ENCODE measurements at places on chromosomes 7 and 10.

- no peak for DNase-seq
Measured at GRCh38 chr7:32500922-32501341, 5.6 kb downstream of the AVL9 start.

DNA sequence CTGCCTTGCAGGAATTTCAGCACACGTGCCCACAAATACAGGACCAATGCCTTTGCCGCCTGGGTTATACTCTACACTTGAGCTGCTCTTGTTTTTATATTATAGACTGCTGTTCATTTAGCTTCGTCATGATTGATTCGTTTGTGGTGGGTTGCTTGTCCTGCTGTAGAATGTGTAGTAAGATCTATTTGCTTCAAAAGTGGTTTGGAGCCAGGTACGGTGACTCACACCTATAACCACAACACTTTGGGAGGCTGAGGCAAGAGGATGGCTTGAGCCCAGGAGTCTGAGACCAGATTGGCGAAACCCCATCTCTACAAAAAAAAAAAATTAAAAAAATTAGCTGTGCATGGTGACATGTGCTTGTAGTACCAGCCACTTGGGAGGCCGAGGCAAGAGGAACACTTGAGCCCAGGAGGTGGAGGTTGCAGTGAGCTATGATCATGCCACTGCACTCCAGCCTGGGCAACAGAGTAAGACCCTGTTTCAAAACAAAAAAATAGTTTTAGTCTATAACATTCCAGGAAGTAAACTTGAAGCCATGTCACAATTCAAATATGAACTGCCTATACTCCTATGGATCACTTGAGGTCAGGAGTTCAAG, 9.0 kb upstream of the RHBDD2 start:
- no peak for DNase-seq

GRCh38 chr7:7567898-7568531, 1.3 kb downstream of the MIOS start:
- no peak for DNase-seq

DNA sequence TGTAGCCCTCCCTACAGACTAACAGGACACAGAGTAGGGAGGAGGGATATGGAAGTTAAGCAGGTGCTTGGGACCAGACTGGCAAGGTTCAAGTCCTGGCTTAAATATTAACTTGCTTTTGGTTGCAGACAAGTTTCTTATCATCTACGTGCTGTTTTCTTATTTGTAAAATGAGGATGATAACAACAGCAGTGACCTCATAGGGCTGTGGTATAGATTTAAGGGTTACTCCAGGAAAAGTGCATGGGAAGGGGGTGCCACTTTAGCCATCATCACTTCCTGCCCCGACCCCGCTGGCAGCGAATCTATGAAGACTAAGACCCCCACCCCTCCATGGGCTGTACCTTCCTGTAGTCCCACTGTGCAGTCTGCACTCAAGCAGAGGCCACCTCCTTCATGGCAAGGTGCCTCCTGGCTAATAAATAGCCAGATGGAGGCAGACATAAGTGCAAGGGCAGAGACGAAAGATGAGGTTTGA, 250.2 kb downstream of the COBL start:
- DNase-seq: no peak

GRCh38 chr7:129828989-129829736, 123.6 kb downstream of the UBE2H start:
- DNase-seq: no peak

GRCh38 chr7:105980645-105981396, 17.8 kb downstream of the CDHR3 start:
- no peak for DNase-seq

- DNase-seq: no peak
Measured at GRCh38 chr10:48913674-48914073, 26.0 kb downstream of the LRRC18 start.

- DNase-seq: no peak
Measured at GRCh38 chr7:157177983-157178381, 39.3 kb downstream of the UBE3C start.

GRCh38 chr7:108459922-108460551, 3.8 kb upstream of the NRCAM start:
- no peak for DNase-seq

- DNase-seq: no peak
Measured at GRCh38 chr10:74968667-74969061, 142.3 kb downstream of the KAT6B start.
